ENCODE measurements at places on chromosomes 2 and 18. TPM values are rescaled to one million over a fixed set of nuclear protein-coding genes. Genes with fewer than 3 reads are reported as not detected.
A peak's percentile ranks its signal among the peaks of the same experiment; 100 is the strongest.

DNA sequence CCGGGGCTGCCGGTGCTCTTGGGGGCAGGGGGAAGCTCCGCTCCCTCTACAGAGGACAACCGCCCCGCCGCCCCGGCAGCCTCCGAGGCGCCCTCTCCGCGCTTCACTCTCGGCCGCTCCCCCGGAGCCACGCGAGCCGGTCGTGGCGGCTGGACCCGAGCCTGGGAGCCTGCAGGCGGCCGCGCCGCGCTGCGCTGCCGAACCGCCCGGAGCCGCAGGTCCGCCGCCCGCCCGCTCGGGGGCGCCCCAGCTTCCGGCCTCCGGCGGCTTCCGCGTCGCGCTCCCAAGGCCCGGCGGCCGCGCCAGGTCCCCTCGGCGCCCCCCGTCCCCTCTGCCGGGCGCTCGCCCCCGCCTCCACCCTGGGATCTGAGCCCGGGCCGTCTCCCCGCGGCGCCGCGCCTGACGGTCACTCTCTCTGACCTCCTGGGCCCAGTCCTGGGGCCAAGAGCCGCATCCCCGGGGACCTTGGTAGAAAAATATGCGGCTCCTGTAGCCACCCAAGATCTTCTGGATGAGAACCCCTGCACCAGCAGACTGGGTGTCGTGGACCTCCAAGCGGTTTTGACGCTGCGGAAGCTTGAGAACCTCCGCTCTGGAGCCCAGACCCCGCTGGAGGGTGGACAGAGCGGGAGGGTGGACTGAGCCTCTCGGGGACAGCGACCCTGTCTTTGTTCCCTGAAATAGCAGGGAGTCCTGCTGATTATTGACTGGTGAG, 44.3 kb downstream of the SERTAD2 start:
- peak; percentile 58 for DNase-seq
- peak overlapping the region; percentile 76 for H3K27ac ChIP-seq
- peak overlapping the region; percentile 61 for H3K4me3 ChIP-seq
- H3K27me3 ChIP-seq = no peaks in the 10 kb centered on the region

The THUMPD2 gene
- total RNA-seq = 5.9 TPM

The KIAA2012 gene
- total RNA-seq = not detected

The PCARE gene
- total RNA-seq = 0.79 TPM

GRCh38 chr18:49899657-49900330, 86.5 kb upstream of the ACAA2 start:
- H3K4me1 ChIP-seq = no peaks in the 10 kb centered on the region
- H3K27me3 ChIP-seq = no peaks in the 10 kb centered on the region
- no peak overlapping the region for H3K27ac ChIP-seq
- no peak for DNase-seq
- H3K36me3 ChIP-seq = no peaks in the 10 kb centered on the region
- H3K4me3 ChIP-seq = no peak overlapping the region
